ENCODE measurements at places on chromosomes 1 and 21.
A peak's percentile ranks its signal among the peaks of the same experiment; 100 is the strongest.

DNA sequence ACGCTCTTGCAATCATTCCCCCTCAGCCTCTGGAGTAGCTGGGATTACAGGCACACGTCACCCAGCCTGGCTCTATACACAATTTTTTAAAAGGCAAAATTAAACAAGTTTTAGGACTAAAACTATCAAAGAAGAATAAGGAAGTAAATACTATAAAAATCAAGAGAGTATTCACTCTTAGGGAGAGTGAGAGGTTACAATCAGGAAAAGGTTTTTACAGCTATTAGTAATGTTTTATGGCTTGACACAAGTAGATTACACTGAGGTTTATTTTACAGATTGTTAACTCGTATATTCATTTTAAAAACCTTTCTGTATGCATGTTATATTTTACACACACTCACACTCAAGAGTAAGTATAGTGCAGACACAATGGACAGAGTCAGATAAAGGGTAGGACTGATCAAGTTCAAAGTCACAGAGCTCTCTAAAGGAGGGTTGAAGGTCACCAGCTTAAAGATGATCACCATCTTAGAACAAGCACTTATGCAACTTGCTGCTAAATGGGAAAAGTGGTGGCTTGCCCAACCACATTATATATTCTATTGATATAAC lies 77.9 kb upstream of the MAN1A2 start:
- no peak for DNase-seq

GRCh38 chr1:169129109-169129784 lies 22.8 kb downstream of the ATP1B1 start:
- no peak for DNase-seq

DNA sequence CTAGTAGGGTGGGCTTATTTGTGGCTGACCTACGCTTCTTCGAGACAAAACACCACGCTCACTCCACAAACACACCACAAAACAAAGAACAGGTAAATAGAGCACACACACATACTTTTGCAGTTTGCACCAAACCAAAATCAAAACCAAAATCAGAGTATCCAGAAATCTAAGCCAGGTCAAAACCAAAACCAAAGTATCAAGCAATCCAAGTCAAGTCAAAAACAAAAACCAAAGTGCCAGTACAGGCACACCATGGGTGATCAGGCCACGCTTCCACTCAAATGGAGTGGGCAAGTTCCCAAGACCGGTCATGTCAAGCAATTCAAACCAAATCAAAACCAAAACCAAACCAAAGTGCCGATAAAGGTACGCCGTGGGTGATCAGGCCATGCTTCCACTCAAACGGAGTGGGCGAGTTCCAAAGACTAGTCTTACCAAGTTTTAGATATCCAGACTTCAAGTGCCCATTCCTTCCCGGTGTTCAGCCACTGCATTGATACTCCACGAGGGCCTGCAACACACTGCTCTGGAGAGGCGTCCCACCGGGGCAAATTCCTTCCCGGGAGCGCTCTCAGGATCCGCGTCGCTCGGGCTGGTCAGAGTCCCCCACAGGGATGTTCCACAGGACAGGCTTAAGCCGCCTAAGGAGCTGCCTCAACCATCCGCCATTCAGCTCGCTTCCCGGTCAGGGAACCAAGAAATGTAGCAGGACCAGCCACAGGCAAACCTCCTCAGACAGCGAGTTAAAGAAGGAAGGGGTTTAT lies 169.1 kb downstream of the CDC7 start:
- DNase-seq, result no peak

DNA sequence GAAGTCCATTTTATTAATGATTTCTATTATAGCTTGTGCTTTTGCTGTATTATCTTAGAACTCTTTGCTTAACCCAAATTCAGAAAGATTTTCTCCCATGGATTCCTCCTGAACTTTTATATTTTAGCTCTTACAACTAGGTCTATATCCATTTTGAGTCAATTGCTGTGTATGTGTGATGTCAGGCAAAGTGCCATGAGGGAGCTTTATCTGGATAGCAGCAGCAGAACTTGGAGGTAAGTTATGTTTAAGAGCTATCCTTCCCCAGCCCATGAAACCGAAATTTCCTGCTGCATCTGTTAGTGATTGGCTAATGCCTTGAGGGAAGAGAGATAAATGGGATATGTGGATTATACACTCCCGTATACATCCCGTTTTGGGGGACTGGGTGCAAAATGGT lies 29.9 kb downstream of the ADAM30 start:
- no peak for DNase-seq

GRCh38 chr1:110727246-110727645 lies 52.5 kb upstream of the KCNA3 start:
- DNase-seq, result no peak

DNA sequence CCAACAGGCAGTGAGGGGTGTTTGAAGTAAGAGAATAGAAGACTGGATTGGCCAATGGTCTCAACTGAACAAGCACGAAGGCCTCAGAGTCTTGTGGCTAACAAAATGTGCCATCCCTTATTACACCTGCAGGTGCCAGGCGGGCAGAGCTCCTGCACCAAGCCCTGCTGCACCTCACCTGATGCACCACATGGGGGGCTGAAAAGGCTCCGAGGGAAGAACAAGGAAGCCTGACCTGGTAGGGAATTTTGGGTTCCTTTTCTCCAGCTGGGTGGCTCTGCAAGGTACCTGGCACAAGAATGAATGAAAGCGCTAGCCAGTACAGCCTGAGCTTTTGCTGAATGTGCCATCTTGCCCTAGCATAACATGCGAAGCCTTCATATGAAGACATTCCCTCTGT lies 9.7 kb downstream of the HSD3B1 start:
- peak; percentile 53 for DNase-seq

GRCh38 chr1:210536254-210536961 lies 207.7 kb downstream of the HHAT start:
- no peak for DNase-seq

GRCh38 chr1:47507144-47507543 lies 69.3 kb downstream of the FOXD2 start:
- DNase-seq, result no peak

GRCh38 chr1:208077232-208078075 lies 166.5 kb upstream of the CD34 start:
- DNase-seq, result no peak

DNA sequence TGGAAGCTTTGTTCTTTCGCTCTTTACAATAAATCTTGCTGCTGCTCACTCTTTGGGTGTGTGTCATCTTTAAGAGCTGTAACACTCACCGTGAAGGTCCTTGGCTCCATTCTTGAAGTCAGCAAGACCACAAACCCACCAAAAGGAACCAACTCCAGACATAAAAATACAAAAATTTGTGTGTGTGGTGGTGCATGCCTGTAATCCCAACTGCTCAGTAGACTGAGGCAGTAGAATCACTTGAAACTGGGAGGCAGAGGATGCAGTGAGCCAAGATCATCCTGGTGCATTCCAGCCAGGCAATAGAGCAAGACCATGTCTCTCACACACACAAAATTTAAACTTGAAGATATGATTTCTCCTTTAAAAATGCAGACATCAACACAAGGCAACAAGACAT lies 1431.7 kb upstream of the B3GALT2 start:
- DNase-seq, result no peak

- DNase-seq, result no peak
These were observed 120.4 kb upstream of the GREM2 start for GRCh38 chr1:240732390-240732789.

GRCh38 chr1:30232288-30232899 lies 491.0 kb downstream of the MATN1 start:
- DNase-seq, result peak; percentile 53

DNA sequence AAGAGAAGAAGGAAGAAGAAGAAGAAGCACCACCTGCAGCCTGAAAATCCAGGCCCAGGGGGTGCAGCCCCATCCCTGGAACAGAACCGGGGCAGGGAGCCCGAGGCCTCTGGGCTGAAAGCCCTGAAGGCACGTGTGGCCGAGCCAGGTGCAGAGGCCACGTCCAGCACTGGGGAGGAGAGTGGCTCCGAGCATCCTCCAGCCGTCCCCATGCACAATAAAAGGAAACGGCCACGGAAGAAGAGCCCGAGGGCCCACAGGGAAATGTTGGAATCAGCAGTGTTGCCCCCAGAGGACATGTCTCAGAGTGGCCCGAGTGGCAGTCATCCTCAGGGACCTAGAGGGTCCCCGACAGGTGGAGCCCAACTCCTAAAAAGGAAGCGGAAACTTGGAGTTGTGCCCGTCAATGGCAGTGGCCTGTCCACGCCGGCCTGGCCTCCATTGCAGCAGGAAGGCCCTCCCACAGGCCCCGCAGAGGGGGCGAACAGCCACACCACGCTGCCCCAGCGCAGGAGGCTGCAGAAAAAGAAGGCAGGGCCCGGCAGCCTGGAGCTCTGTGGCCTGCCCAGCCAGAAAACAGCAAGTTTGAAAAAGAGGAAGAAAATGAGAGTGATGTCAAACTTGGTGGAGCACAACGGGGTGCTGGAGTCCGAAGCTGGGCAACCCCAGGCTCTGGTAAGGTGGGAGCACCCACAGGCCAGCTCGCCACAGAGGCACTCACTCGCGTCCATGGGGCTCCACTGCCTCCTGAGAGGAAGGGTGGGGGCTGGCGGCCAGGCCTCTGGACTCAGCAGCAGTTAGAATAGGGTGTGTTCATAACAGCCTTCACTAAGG lies 28.4 kb downstream of the RRP1B start:
- DNase-seq, result no peak

GRCh38 chr1:9900142-9901043 lies 9.7 kb downstream of the CTNNBIP1 start:
- no peak for DNase-seq

- DNase-seq, result no peak
These were observed 2225.7 kb downstream of the NCAM2 start for GRCh38 chr21:23223882-23224281.

DNA sequence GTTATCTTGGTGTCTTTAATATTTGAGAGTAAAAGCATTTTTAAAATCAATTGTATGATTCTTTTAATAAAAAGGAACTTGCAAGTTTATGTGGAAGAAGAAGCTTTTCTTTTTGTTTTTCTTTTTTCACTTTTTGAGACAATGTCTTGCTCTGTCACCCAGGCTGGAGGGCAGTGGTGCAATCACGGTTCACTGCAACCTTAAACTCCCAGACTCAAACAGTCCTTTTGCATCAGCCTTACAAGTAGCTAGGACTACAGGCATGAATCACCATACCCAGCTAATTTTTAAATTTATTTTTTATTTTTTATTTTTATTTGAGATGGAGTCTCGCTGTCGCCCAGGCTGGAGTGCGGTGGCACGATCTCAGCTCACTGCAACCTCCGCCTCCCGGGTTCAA lies 34.1 kb downstream of the CMPK1 start:
- DNase-seq, result no peak

DNA sequence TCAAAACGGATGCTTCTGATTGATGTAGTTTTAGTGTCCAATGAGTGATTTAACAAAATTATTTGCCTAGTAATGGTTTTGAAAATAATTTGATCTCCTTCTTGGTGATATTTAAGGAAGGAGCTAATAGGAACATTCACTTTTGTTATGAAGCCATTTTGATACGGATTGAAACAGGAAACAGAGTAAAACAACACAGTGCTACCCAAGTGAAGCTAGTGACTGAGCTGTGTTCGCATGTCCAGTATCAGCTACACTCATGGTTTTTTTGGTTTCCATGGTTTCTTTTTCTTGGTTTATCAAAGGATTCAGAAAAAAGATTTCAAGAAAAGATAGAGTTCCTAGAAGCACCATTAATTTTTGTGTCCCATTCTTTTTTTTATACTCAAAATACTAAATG lies 40.1 kb upstream of the PLEKHO1 start:
- DNase-seq, result no peak
